Glutamatergic neuron (in vitro differentiated cells): ENCODE measurements at places on chromosomes 1 and 21.

- no peak for DNase-seq
Measured at GRCh38 chr1:243968413-243968812, 82.7 kb upstream of the ZBTB18 start.

GRCh38 chr1:5950994-5951785 is 41.0 kb downstream of the NPHP4 start:
- no peak for DNase-seq

- DNase-seq, result no peak
Measured at GRCh38 chr1:240099748-240100147, 8.1 kb downstream of the FMN2 start.

DNA sequence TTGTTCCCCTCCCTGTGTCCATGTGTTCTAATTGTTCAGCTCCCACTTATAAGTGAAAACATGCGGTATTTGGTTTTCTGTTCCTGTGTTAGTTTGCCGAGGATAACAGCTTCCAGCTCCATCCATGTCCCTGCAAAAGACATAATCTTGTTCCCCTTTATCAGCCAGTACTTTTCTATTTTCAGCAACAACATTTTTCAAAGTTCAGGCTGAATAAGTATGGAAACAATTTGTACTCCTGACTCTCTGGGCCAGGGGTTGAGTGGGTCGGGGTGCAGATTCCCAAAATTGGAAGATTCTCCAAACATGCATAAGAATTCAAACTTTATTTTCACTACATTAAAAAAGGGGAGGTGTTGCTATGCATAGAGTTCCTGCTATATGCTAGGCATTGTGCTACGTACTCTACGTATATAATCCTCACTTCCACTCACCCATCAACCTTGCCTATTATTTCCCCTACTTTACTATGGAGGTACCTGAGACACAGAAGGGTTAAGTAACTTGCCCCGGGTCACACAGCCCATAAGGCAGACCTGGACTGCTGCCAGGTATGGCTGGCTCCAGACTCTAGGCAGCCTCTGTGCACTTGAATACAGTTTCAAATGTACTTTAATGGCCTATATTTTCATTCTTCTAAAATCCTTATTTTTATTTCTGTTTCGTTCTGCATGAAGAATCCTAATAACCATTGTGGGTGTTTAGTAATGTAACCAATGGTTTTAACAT is 117.1 kb upstream of the C8B start:
- no peak for DNase-seq

DNA sequence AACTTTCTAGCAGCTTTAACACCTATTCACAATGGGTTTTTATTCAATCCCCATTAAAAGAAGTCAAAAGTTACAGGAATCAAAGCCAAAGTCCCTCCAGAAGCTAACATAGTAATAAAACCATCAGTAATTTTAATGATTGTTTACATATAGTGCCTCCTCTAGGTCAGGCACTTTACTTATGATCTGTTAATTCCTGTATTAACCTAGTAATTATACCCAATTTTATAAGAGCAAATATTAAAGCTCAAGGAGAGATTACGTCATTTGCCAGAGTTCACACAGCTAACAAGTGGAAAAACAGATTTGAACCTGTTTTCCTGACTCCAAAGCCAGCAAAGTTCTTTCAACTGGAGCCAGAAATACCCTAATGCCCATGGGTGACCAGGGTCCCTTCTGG is 112.9 kb upstream of the F3 start:
- no peak for DNase-seq

- DNase-seq, result no peak
Measured at GRCh38 chr1:53140451-53140850, 2.0 kb downstream of the SLC1A7 start.
